ENCODE measurements at places on chromosomes 13 and 19. TPM values are rescaled to one million over a fixed set of nuclear protein-coding genes. Genes with fewer than 3 reads are reported as not detected.

ZNF628 gene
- total RNA-seq, result 26.6 TPM

PRSS57 gene
- not detected for total RNA-seq

CEACAM6 gene
- total RNA-seq, result not detected

ZIK1 gene
- 7.1 TPM for total RNA-seq

KCNC3 gene
- 2.0 TPM for total RNA-seq

MAST1 gene
- total RNA-seq, result 0.22 TPM

IGFL3 gene
- not detected for total RNA-seq

ZNF221 gene
- 0.41 TPM for total RNA-seq
